Mucosa of descending colon (tissue), 3 donors: ENCODE measurements at places on chromosomes 3 and 15. TPM values are rescaled to one million over a fixed set of nuclear protein-coding genes. Genes with fewer than 3 reads are reported as not detected.

The AGBL1 gene
- total RNA-seq: 0.32 TPM

DNA sequence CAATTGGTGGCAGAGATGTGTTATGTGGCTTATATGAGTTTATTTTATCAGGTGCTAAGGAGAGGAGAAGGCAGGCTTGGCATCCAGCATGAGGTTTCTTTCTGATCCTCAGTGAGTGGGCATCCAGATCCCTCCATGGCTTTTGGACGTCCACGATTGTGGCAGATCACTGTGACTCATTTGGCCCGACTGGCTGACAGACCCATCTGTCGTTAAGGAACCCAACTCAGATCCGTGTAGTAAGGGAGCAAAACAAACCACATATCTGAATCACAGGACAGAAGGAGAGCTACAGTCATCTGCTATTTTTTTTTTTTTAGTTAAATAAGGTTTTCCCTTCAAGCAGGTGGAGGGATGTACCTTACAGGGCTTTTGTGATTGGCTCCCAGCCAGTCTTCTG, 197.0 kb upstream of the KCNH8 start:
- no peak for DNase-seq

DNA sequence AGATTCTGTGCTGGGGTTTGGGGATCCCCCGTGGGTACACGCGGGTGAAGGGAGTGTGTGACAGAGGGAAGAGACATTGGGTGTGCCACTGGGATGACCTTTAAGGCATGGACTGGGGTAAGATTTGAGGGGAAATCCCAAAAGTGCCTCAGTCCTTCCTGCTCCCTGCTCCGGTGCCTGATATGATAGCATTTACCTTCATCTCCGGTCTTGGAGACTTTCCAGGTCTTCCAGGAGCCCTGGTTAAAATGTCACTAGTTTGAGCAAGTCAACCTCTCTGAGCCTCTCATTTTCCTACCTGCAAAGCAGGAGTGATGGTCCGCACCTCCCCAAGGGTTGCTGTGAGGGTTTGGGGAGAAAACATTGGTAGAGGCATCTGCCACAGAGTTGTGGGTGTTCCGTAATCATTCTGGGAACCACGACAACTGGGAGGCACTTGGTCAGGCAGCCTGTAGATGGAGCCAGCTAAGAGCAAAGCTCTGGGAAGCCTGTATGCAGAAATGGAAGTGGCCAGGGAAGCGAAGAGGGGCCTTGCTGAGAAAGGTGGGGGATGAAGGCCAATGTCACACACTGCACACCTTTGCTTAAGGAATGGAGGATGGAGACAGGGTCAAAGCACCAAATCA, 33.9 kb upstream of the KIF23 start:
- no peak for DNase-seq

GRCh38 chr3:112829046-112829445, 17.6 kb downstream of the CD200R1L start:
- no peak for DNase-seq

DNA sequence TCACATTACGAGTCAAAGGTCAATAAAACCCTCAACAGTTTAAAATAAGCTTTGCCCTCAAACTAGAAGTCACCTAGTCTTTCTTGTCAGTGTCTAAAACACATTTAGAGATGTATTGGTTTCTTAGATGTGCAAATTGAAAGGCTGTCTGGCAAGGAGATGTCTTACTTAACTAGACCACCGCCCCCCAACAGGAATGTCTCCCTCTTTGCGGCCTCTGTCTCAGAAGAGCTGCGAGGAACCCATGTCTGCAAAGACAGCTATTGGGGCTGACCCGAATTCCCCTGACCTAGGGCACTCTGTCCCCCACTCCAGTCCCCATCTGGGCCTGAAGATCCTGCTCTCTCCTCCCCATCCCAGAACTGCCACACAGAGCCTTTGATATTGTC, 46.3 kb downstream of the ZIC4 start:
- no peak for DNase-seq

DNA sequence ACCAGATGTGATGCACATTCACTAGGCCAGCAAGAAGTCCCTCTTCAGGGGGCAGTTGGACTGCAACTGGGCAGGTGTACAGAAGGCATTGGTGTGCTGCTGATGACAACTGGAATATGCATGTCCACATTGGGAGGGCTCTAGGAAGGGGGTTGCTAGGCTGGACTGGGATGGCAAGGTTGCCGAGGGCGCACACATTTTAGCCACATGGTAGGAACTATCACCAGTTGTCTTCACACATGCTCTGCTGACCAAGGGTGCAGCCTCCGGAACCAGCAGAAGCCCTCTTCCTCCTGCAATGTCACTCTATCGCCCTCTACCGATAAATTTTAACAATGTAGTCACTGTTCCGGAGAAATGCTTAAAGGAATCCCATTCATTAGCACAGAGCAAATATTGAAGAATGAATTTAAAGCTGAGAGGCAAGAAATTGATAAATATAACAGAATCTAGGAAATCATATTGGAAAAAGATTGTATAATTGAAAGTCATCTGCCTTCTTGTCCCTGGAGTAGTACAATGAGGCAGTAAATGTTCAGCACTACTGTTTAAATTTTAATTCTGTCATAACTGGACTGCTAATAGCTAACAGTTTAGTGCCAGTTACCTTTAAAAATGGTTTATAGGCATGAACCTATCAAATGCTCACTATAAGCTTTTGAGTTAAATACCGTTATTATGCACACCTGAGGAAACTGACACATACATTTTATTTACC, 22.6 kb upstream of the LYSMD4 start:
- peak; percentile 53 for DNase-seq

DNA sequence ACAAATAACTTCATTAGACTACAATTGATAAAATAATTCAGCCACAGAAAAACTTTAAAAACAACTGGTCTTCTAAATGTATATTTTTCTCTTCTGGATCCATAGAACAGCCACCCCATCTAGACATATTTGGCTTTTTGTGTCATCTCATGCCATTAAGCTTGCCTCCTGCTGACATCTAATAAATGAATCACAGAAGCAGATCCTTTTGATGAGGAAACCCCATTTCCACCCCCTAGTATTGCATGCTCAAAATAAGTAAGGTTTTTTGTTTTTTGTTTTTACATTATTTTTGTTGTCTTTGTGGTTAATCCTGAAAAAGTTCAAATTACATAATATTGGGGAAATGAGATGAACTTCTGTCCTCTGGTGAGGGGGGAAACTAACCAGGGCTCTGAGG, 94.8 kb downstream of the DUT start:
- DNase-seq: no peak

DNA sequence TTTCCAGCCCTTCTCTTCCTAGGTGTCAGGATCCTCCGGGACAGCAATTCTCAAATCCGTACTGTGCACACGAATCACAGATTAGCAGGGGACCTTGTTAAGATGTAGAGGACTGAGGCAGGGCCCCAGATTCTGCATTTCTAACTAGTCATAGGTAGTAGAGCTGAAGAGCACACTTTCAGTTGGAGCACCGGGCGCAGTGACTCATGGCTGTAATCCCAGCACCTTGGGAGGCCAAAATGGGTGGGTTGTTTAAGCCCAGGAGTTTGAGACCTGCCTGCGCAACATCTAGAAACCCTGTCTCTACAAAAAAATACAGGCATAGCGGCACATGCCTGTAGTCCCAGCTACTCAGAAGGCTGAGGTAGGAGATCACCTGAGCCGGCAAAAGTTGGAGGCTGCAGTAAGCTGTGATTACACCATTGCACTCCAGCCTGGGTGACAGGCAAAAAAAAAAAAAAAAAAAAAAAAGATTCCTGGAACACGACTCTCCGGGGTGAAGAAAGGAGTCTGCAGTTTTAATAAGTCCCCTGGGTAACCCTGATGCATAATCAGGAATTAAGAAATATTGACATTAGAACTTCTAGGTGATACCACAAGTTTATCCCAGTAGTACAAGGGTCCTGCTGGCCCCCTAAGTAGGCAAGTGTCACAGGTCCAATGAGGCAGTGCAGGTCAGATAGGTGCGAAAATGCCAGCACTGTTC, 21.4 kb upstream of the IGDCC3 start:
- DNase-seq: no peak

DNA sequence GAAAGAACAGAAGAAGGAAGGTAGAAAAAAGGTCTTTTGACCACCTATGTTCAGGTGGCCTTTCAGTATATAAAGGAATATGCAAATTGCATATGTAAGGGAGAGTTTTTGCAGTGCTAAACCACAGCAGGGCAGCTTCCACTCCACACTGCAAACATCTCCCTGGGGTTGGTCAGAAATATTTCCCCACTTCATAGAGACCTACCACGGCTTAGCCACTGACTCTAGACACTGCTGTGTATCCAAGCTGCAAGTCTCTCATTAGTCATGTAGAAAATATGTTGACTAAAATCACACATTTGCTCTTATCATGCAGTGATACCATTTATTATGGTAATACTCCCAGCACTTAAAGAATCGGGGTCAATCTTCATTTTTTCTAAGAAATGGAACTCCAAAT, 214.9 kb upstream of the NR2F2 start:
- DNase-seq: no peak
